ENCODE measurements at places on chromosomes 4 and X. TPM values are rescaled to one million over a fixed set of nuclear protein-coding genes. Genes with fewer than 3 reads are reported as not detected.

F11 gene
- total RNA-seq, result not detected

FAM149A gene
- 0.80 TPM for total RNA-seq

RNF150 gene
- not detected for total RNA-seq

TLR1 gene
- 2.1 TPM for total RNA-seq

SPANXN4 gene
- total RNA-seq, result not detected

DNA sequence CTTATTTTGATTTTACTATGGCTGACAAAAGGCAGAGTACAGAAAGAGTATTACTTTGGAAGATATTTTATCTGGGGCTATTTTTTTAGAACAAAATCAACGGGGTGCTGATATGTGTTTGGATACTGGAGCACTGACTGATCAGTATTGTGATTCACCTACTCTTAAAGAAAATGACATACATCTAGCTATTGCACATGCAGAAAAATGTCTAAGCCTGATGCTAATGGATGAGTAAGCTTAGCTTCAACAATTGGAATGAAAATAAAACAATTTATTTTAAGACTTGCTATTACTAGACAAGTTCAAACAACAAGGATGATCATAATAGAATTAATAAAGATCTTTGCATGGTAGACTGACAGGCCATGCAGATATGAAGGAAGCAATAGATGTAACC is 262.0 kb downstream of the PPP1R2C start:
- H3K4me1 ChIP-seq, result no peaks in the 10 kb centered on the region
- DNase-seq, result no peak
- H3K4me3 ChIP-seq, result no peak overlapping the region
- no peak overlapping the region for H3K27ac ChIP-seq
- H3K27me3 ChIP-seq, result no peaks in the 10 kb centered on the region

DNA sequence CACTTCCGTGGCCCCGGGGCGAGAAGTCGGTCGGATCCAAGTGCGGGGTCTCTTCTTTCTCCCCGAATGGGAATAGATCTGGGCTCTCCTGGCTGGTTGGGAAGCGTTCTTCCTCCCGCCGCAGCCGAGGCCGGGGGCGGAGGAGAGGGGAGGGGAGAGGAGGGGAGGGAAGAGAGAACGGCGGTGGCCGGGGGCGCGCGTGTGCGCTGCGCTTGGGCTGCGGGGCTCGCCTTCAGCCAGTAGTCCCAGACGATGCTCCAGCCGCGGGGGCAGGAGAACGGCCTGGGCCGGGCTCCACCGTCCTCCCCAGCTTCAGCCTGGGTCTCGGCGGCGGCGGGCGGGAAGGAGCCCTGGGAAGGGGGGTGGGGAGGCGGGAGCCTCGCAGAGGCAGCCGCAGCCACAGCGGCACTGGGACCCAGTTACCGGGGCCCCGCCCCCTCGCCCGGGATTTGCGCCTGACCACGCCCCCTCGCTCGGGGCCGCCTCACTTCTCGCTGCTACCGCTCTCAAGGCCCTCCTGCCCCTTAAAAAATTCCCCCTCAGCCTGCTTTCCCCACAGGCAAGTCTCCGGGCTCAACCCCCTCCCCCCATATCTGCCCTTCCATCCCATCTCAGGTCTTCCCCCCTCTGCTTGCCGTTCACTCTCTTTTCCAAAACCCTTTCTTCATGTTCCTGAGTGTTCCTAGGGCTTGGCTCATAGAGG is at the start of gene FGD1:
Gene FGD1, minus strand, starts transcription at position 421 of the 703 bp plus-strand sequence. CDS start 802 bp downstream, outside the sequence.
- DNase-seq, result peak; percentile 6
- no peak within 1 kb of the TSS for H3K4me3 ChIP-seq
- H3K4me1 ChIP-seq, result no peaks in the 10 kb centered on the region
- H3K27me3 ChIP-seq, result no peaks in the 10 kb centered on the region
- H3K27ac ChIP-seq, result no peak within 1 kb of the TSS
- no peaks in the 10 kb centered on the region for H3K36me3 ChIP-seq

- DNase-seq, result no peak
- no peaks in the 10 kb centered on the region for H3K36me3 ChIP-seq
- H3K27ac ChIP-seq, result no peak overlapping the region
- H3K27me3 ChIP-seq, result no peaks in the 10 kb centered on the region
These were observed 1.0 kb upstream of the DDX60 start for GRCh38 chr4:168319486-168320019.

- no peak for DNase-seq
- H3K4me3 ChIP-seq, result no peak overlapping the region
- no peaks in the 10 kb centered on the region for H3K4me1 ChIP-seq
- no peaks in the 10 kb centered on the region for H3K36me3 ChIP-seq
- no peak overlapping the region for H3K27ac ChIP-seq
These were observed 21.1 kb downstream of the FHIP1A start for GRCh38 chr4:151429957-151430570.

- H3K27me3 ChIP-seq, result no peaks in the 10 kb centered on the region
- no peaks in the 10 kb centered on the region for H3K4me1 ChIP-seq
These were observed 165.9 kb downstream of the PDGFC start for GRCh38 chr4:156805696-156806095.

GRCh38 chrX:94058728-94059382 is 384.8 kb downstream of the FAM133A start:
- DNase-seq, result no peak
- no peaks in the 10 kb centered on the region for H3K27me3 ChIP-seq
- H3K4me3 ChIP-seq, result no peak overlapping the region
- no peaks in the 10 kb centered on the region for H3K4me1 ChIP-seq
- no peaks in the 10 kb centered on the region for H3K36me3 ChIP-seq

DNA sequence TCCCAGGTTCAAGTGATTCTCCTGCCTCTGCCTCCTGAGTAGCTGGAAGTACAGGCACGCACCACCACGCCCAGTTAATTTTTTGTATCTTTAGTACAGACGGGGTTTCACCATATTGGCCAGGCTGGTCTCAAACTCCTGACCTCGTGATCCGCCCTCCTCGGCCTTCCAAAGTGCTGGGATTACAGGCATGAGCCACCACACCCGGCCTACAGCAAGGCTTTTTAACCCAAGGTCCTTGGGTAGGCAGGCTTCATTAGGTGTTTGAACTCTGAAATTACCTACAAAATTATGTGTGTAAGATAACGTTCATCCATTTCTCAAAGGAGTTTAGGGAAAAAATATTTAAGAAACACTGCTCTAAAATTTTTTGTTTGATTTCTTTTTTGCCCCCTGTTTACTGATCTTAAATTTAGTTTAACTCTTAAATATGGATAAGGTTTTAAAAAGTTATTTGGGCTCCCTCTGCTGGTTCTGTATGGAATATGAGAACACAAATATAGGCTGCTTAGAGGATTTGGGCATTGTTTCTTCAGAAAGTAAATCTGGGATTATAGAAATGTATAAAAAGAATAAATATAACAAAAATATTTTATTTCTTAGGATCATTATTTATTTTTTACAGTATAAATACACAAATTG is 92.8 kb downstream of the CBR4 start:
- H3K27ac ChIP-seq, result no peak overlapping the region
- no peaks in the 10 kb centered on the region for H3K27me3 ChIP-seq
- H3K4me1 ChIP-seq, result no peaks in the 10 kb centered on the region
- no peaks in the 10 kb centered on the region for H3K36me3 ChIP-seq
- H3K4me3 ChIP-seq, result no peak overlapping the region

GRCh38 chr4:47213539-47213938 is 182.2 kb downstream of the GABRB1 start:
- H3K36me3 ChIP-seq, result no peaks in the 10 kb centered on the region
- no peak overlapping the region for H3K4me3 ChIP-seq
- no peaks in the 10 kb centered on the region for H3K27me3 ChIP-seq
- H3K4me1 ChIP-seq, result no peaks in the 10 kb centered on the region
- DNase-seq, result no peak

DNA sequence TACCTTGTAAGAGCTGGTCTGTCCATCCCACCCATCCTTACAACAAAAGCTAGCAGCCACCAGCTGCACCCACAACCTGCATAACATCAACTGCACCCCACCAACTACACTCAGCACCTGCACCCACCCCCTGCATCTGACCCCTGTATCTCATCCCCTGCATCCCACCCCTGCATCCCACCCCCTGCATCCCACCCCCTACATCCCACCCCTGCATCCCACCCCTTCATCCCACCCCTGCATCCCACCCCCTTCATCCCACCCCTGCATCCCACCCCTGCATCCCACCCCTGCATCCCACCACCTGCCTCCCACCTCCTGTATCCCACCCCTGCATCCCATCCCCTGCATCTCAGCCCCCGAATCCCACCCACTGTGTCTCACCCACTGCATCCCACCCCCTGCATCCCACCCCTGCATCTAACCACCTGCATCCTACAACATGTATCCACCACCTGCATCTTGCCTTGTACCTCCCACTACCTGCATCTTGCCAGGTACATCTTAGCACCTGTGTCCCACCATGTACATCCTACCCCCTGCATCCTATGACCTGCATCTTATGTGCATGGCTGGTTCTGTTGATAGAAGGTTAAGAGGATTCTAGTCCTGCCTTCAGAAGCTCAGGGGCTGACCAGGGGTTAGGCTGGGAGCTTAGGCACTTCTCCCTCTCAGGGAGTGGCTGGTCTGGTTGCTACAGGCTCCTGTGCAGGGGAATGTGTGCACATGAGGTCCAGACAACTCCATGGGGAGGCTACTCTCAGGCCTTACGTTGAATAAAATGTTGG is 9.4 kb downstream of the TMEM271 start:
- DNase-seq, result no peak
- H3K27me3 ChIP-seq, result no peaks in the 10 kb centered on the region
- no peaks in the 10 kb centered on the region for H3K4me1 ChIP-seq

DNA sequence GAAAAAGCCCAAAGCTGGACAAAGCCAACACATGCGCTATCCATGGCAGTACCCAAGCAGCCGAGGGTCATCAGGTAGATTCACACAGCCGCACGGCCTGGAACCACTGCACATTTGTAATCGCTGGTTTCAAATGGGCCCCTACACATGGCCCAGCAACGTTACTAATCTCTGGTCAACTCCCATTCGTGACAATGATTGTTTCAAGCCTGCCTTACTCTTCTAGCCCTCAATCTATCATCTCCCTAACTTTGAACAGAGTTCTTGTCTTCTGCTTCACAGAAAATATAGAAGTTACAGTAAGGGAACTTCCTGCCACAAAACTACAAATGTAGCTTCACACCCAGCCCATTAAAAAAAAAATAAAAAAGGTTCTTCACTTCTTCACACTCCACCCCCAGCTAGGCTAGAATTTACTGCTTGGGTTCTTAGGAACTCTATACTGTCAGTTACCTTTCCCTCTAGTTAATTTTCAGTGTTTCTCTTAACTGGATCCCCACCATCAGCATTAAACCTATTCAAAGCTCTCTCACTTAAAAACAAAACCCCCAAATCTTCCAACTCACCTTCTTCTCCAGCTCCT is 24.2 kb downstream of the CASP3 start:
- H3K4me1 ChIP-seq, result peaks cover 27% of the 10 kb centered on the region
- no peak overlapping the region for H3K4me3 ChIP-seq
- no peaks in the 10 kb centered on the region for H3K27me3 ChIP-seq
- no peak overlapping the region for H3K27ac ChIP-seq
- DNase-seq, result no peak

Measured in CD8-positive, alpha-beta memory T cell (primary cell).